ENCODE measurements at places on chromosomes 3 and 15. TPM values are rescaled to one million over a fixed set of nuclear protein-coding genes. Genes with fewer than 3 reads are reported as not detected.

TLR9 gene
- not detected for total RNA-seq

PLAAT1 gene
- total RNA-seq: 0.90 TPM

IFT80 gene
- 61.0 TPM for total RNA-seq

NPAP1 gene
- 0.16 TPM for total RNA-seq

SYNM gene
- 3.4 TPM for total RNA-seq

EFHB gene
- total RNA-seq: 1.1 TPM

IQCF5 gene
- total RNA-seq: not detected

OXTR gene
- total RNA-seq: 6.1 TPM

PAQR9 gene
- total RNA-seq: not detected

RNF111 gene
- total RNA-seq: 40.5 TPM

AGBL1 gene
- total RNA-seq: not detected

PATL2 gene
- total RNA-seq: 0.72 TPM

ZNF592 gene
- 7.4 TPM for total RNA-seq

AADAC gene
- 138 TPM for total RNA-seq

ZNF639 gene
- 39.9 TPM for total RNA-seq

MFSD1 gene
- 223 TPM for total RNA-seq

TF gene
- 4.0 TPM for total RNA-seq

ZDHHC19 gene
- not detected for total RNA-seq

Data from fibroblast of the aortic adventitia (primary cell).